ENCODE measurements at places on chromosomes 1 and 21.

DNA sequence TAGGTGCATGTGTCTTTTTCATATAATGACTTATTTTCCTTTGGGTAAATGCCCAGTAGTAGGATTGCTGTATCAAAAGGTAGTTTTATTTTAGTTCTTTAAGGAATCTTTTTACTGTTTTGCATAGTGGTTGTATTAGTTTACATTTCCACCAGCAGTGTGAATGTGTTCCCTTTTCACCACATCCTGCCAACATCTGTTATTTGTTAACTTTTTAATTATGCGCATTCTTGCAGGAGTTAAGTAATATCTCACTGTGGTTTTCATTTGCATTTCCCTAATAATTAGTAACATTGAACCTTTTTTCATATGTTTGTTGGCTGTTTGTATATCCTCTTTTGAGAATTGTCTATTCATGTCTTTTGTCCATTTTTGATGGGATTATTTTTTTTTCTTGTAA, 1761.9 kb downstream of the PLA2G4A start:
- DNase-seq = no peak

- DNase-seq = peak; percentile 57
These were observed 12.4 kb upstream of the USP1 start for GRCh38 chr1:62424411-62424810.

DNA sequence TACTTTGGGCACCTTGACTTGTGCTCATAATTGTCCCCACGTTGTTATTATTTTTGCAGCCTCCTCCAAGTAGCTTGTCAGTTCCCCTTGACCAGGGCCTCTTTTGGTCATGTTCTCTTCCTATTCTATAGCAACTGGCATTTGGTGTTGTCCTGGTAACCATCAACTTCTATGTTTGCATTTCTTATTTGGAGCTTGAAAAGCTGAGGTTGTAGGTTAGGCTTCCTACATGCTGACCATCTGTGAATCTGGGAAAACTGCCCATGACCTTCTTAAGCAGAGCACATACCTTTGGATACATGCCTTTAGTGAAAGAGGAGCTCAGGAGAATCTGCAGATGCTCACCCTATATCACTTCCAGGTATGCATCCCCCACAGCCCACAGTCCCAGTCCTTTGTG, 160.8 kb downstream of the HHAT start:
- DNase-seq = no peak

- DNase-seq = no peak
These were observed 259.7 kb upstream of the VAMP3 start for GRCh38 chr1:7511381-7511780.

DNA sequence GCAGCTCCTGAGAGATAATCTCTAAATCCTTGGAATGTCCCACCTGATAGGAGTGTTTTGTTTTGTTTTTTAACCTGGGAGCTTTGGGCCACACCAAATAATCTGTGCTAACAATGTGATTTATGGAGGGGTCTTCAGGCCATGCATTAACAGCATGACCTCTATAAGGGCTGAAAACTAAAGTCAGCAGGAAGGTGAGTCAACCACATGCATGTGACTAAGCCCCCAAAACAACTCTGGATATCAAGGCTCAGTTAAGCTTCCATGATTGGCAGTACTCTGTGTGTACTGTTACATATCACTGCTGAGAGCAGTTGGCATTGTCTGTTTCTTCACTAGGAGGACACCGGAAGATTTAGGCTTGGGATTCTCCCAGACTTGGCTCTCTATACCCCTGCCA, 10.7 kb downstream of the AUNIP start:
- no peak for DNase-seq

DNA sequence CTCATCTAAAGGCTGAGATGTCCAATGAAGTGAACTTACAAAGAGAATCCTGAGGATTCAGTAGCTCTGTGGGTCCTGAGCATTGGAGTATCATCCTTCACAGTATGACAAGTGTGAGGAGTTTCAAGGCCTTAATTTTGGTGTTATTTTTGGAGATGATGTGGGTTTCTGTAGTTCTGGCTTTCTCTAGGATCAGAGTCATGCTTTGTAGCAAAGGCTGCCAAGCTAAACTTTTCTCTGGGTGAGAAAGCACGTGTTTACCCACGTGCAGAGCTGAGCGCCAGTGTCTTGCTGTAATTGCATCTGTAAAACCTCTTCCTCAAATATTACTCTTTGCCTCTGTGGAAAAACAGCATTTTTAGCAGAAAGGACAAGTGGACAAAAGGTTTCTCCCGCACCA, 387.8 kb upstream of the LYPLAL1 start:
- no peak for DNase-seq

GRCh38 chr1:231188072-231188471, 26.2 kb downstream of the TRIM67 start:
- no peak for DNase-seq

DNA sequence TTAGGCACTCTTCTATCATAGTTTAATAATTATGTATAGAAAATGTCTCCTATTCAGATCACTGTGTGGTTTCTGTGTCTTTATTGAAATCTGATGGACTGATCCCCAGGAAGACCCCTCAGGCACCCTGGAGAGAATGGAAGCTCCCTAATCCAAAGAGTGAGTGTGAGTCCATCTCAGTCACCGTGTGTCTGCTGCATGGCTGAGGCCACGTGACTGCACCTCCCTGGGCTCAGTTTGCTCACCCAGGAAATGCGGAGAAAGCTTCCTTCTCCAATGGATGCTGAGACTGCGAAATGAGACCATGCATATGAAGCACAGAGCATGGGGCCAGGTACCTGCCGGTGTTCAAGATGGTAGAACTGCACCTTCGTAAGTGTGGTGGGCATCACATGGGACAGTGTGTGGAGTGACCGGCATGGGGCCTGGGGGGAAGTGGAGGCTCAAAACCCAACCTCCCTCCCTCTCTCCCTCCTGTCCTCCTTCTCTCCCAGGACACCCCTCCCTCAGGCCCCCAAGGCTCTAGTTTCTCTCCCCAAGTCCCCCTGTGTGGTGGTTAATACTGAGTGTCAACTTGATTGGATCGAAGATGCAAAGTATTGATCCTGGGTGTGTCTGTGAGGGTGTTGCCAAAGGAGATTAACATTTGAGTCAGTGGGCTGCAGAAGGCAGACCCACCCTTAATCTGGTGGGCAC, 557.5 kb downstream of the PTPRU start:
- DNase-seq = no peak

DNA sequence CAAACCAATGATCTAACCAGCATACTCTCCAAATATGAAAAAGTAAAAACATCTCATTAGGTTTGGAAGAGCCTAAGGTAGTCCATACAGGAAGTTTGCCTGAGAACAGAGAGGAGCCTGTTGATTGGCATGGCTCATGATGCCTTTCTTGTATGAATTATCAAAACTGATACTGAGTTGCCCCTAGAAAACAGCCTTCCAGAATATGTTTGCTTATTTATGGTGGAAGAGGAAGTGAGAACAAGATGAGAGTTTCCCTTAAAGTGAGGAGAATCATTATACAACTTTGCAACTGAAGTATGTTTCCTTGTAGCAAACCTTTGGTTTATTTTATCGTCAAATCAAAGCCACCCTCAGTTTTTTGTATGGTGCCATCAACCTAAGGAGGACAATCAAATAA, 23.8 kb upstream of the KIAA1614 start:
- no peak for DNase-seq

- peak; percentile 49 for DNase-seq
These were observed at the start of gene CCDC18 for GRCh38 chr1:93180723-93181613. TSS of gene CCDC18 (plus strand) at chr1:93180724. CDS start at chr1:93183362, 2,638 bp downstream.

DNA sequence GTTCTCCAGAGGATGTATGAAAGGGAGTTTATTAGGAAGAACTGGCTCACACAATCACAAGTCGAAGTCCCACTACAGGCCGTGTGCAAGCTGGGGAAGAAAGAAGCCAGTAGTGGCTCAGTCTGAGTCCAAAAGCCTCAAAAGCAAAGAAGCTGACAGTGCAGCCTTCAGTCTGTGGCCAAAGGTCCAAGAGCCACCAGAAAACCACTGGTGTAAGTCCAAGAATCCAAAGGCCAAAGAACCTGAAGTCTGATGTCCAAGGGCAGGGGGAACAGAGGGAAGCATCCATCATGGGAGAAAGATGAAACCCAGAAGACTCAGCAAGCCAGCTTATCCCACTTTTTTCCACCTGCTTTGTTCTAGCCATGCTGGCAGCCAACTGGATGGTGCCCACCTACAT, 21.4 kb upstream of the CEP350 start:
- no peak for DNase-seq

DNA sequence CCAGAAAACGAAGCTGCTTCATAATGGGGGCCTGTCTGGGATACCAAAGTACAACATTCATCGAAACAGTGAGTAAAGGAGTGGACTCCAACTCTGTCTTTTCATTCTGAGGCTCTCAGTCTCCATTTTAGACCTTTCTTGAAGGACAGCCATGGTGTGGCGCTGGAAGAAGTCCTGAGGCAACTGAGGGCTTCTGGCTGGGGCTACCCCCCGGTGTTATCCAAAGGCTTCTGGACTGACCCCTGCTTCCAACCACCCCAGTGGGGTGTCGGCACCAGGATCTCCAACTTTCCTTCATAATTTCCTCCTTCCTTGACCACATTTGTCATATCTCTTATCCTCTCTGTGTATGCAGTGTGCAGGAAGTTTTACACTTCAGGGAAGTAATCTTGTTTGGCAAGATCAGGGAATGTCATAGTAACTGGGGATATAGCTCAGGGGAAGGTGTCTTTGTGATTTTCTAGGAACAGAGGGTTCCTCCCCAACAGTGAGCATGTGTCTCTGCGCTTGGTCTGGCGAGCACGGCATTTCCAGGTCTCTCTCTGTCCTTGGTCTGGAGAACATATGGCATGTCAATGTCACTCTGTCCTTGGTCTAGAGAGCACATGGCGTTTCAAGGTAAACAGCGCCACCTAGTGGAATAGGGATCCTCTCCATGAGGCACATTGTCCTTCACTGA, 19.4 kb upstream of the BSDC1 start:
- peak; percentile 45 for DNase-seq

GRCh38 chr1:159030877-159031447, 21.3 kb downstream of the IFI16 start:
- DNase-seq = no peak

GRCh38 chr1:207407655-207408260, 46.4 kb upstream of the CR2 start:
- no peak for DNase-seq

GRCh38 chr1:155979597-155980343, 1.4 kb upstream of the ARHGEF2 start:
- peak; percentile 38 for DNase-seq

- no peak for DNase-seq
These were observed 6.3 kb downstream of the KIF21B start for GRCh38 chr1:201016943-201017827.

DNA sequence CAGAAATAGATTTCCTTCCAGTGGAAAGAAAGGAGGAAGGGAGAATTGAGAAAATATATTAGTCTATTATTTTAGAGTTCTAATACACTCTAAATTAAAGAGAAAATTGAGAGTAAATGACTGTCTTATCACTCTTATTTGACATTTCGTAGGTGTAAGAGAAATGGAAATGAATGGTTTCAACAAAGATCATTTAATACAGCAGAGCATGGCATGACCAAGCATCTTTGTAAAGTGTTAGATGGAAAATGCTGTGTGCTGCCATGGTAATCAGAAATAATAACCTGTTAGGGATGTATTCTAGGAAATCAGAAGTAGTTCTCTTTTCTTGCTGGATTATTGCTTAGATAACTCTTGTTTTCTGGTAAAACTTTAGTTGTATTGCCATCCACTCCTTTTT, 90.9 kb downstream of the GIPC2 start:
- no peak for DNase-seq

DNA sequence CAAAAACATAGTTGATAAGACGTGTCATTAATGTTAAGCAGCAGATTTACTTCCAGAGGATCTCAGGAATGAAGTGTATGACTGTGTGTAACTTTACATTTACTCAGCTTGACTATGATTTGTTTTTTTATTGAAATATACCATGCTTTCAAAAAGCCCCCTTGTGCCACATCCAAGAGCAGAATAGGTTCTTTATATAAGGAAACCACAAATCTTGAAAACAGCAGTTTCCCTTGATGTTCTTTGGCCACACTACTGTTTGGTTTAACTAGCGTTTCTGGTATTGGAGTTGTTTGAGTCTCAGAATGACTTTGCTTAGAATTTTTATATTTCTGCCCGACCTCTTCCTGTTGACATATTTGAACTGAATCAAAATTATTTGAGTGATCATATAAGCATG, 25.0 kb downstream of the LRRC8C start:
- no peak for DNase-seq

- DNase-seq = no peak
These were observed 7.0 kb downstream of the TNNT2 start for GRCh38 chr1:201370500-201370899.

DNA sequence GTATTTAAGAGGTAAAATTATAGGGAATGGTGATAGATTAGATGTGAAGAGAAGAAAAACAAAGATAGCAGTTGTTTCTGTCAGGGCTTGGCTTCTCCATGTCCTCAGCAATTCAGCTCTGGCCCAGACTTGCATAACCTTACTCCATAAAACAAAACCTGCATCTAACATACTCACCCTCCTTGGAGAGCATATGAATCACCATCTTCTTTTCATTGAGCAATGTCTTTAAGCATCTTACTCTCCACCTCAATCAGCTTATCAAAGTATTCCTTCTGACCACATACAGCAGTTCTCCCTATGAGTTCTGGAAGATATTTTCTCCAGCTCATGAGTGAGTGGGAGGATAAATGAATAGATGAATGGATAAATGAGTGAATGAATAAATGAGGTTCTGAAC, 49.0 kb downstream of the RAB3B start:
- no peak for DNase-seq

GRCh38 chr1:115219927-115220326, 118.1 kb downstream of the NGF start:
- no peak for DNase-seq

GRCh38 chr1:184909019-184909418, 65.3 kb downstream of the NIBAN1 start:
- DNase-seq = no peak

DNA sequence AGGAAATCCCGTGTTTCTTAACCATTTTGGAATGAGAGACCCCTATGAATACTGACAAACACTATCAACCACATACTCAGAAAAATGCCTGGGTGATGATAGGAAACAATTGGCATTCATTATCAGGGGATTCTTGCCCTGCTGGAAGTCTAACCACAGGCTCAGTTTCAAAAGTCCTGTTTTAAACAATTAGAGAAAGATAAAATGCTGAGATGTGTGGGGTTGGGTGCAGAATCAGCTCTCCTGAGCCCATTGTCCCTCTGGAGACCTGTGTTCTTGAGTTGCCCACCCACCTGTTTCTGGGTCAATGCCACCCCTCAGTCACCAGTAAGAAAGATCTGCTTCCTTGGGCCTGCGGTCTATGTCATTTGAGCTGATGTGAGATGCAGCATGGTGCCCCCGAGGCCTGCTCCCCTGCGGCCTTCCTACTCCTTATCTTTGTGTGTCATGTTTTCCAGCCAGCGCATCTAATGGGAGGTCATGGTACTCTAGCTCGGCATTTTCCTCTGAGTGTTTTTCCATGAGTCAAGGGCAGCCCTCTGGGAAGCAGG, 130.3 kb upstream of the PLXNA2 start:
- DNase-seq = no peak

GRCh38 chr1:180800945-180801344, 111.8 kb upstream of the KIAA1614 start:
- DNase-seq = no peak

GRCh38 chr1:196660852-196661251, 9.0 kb downstream of the CFH start:
- peak; percentile 55 for DNase-seq

Measured in ACHN (cell line).